ENCODE measurements at places on chromosomes 11 and 22. TPM values are rescaled to one million over a fixed set of nuclear protein-coding genes. Genes with fewer than 3 reads are reported as not detected.
A peak's percentile ranks its signal among the peaks of the same experiment; 100 is the strongest.

DNA sequence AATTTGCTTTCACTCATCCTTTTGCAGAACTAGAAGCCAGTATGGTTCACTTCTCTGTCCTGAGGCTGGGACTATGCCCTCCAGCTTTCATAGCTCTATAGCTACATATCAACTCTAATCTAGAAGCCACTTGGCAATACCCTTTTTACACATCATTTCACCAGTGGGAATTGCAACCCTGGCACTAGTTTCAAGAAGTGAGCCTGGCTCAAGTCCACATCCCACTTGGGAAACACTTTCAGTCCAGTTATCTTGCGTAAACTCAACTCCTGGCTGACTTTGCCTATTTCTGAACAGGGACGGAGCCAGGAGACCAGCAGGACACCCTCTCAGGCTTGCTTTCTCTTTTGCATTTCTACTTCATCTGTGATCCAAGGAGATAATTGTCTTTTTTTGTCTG lies 19.9 kb upstream of the FAT3 start:
- DNase-seq: no peak

- no peak for DNase-seq
Observed at GRCh38 chr11:102850973-102851745, 7.8 kb upstream of the MMP3 start.

GRCh38 chr22:25930788-25931310 lies 188.9 kb downstream of the MYO18B start:
- no peak for DNase-seq

- no peak for DNase-seq
Observed at GRCh38 chr22:19367763-19368367, 63.7 kb downstream of the HIRA start.

GRCh38 chr11:88171982-88172381 lies 3.3 kb downstream of the RAB38 start:
- DNase-seq: no peak

DNA sequence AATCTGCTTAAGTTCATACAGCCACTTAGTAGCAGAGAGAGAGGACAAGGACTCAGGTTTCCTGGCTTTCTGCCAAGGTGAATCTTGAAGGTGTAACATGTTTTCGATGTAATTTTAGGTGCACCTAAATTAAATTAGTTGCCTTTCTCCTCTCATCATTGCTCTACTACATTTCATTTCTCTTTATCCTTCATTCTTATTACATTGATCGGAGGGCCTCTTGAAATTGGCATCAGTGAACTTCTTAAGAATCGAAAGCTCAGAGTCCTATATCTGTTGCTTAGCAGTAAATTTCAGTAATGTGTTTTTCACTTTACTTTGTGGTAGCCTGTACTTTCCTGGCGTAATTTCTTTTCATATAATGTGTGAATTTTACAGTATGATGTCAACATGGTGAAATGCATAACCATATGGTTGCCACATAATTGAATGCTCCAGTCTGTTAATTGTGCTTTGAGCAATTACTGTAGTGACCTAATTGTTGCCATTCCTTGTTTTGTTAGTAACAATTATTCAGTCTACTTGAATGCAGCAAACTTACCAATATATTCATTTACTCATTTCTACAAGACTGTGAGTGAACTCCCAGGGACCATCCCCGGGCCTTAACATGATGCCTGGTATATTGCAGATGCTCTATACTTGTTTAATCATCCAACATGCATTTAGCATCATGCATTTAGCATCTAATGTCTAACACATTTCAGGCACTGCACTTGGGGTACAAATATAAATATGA lies 138.1 kb downstream of the MAML2 start:
- DNase-seq: no peak

GRCh38 chr11:116870054-116870453 lies 32.6 kb upstream of the APOA1 start:
- no peak for DNase-seq

DNA sequence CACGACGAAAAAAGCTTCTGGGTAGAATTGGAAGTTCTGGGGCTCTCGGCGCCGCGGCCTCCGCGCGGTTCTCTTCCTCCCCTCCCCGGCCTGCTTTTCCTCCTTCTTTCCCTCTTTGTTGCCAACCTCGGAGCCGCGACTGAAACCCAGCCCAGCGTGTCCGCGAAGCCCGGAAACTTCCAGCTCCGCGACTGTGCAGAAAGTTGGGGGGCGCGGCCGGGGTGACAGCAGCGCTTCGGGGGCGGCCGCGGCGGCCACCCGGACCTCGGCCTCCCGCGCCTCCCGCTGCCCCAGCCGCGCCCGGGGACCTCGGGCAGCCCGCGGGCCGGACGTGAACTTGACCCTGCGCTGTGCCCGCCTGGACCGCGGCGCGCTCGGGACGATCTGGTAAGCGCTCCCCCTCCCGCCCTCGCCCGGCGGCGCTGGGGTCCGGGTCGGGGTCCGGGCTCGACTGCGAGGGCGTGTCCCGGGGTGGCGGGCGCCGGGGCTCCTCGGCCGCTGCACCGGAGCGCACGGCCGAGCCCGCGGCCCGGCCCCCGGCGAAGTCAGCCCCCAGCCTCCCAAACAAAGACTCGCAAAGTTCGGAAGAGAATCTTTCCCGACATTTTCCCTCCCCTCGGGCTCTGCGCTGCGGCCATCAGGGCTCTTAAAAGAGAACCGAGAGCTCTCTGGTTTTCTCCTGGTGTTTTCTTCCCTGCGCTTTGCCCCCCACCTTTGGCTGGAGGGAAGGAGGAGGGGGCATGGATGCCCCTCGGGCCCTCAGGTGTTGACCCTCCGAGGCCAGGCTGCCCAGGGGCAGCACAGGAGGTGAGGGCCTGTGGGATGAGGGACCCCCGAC lies 67.9 kb upstream of the WNT7B start:
- no peak for DNase-seq

GRCh38 chr22:31020334-31020733 lies 51.3 kb downstream of the TUG1 start:
- no peak for DNase-seq

- DNase-seq: no peak
Observed at GRCh38 chr11:71558996-71559395, 6.4 kb upstream of the KRTAP5-10 start.

GRCh38 chr22:22009661-22010060 lies 27.1 kb upstream of the TOP3B start:
- DNase-seq: no peak

GRCh38 chr22:40345271-40345670 lies 1.0 kb upstream of the ADSL start:
- DNase-seq: no peak

DNA sequence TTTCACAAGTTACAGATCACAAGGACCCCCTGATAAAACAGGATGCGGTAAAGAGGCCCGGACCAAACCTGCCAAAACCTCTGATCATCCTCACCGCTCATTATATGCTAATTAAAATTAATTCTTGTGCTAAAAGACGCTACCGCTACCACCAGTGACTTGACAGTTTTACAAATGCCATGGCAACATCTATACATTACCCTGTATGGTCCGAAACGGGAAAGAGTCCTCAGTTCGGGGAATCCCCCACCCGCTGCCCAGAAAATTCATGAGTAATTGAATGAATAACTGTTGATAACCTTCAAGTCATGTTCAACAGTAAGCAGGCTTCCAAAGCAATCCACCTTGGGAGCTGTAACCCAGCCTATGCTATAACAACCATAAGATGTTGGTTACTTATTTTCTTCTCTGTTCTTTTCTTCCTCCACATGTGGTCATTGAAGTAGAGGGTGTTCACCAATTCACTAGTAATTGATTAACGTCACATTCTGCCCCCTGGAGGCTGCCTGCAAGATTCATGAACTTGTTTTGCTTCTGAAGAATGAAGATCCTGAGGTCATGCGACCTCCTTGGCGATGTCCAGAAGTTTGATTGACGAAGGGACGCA lies 20.6 kb downstream of the APOBEC3H start:
- DNase-seq: no peak

GRCh38 chr22:31046539-31047226 lies 34.4 kb upstream of the SMTN start:
- DNase-seq: peak; percentile 66

DNA sequence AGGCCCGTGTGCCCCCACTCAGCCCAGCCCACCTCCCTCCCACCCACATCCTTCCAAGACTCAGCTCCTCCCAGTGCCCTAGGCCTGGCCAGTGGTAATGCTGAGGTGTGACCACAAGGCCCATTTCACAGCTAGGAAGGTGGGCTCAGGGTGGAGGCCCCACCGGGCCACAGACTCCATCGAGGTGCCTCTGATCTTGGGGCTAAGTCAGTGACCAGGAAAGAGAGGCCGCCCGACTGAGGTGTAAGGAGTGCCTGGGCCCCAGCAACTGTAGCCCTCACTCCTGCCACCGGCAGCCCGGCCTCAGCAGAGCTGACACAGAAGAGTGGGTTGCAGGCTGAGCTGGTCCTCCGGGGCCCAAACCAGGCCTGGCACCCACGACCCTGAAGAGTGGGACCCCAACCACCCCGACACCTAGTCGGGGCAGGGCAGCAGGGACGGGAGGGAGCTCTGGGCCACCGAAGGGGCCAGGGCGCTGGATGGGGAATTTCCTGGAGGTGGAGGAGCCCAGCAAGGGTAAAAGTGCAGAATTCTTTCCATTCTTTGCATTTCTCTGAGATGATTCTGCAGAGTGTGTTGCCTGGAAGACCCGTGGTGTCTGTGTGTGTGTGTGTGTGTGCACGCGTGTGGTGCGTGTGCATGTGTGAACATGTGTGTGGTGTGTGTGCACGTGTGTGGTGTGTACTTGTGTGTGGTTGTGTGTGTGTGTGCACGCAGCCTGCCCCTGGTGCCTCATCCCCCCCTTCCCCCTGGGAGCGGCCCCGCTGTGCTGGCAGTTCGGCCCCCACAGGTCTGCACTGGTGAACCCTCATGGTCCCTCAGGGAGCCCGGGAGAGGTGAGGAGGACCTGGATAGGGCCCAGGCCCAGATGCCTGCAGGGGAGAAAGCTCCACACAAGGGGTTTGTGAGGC lies 8.3 kb upstream of the PIM3 start:
- DNase-seq: no peak

DNA sequence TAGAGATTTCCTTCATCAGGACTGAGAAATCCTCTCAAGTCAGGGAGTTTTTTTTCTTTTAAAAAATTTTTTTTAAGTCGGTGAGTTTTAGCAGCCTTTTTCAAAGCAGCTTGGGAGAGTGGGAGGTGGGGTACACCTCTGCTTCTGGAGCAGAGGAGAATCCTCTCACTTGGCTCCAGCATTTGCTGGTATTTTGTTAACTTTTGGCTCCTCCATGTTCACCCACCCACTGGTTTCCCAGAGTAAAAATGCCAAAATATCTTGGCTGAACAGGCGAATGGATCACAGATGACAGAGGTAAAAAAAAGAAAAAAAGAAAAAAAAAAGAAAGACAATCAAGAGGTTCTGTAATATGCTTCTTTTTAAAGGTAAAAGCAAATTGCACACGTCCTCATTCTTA lies 68.0 kb downstream of the GAB2 start:
- no peak for DNase-seq

- DNase-seq: no peak
Observed at GRCh38 chr11:63729326-63729725, 39.2 kb downstream of the ZFTA start.

GRCh38 chr22:16987822-16988221 lies 20.2 kb downstream of the GAB4 start:
- DNase-seq: no peak

GRCh38 chr11:128133501-128133900 lies 453.9 kb downstream of the ETS1 start:
- no peak for DNase-seq

- no peak for DNase-seq
Observed at GRCh38 chr11:31764261-31764660, 46.9 kb downstream of the PAX6 start.

DNA sequence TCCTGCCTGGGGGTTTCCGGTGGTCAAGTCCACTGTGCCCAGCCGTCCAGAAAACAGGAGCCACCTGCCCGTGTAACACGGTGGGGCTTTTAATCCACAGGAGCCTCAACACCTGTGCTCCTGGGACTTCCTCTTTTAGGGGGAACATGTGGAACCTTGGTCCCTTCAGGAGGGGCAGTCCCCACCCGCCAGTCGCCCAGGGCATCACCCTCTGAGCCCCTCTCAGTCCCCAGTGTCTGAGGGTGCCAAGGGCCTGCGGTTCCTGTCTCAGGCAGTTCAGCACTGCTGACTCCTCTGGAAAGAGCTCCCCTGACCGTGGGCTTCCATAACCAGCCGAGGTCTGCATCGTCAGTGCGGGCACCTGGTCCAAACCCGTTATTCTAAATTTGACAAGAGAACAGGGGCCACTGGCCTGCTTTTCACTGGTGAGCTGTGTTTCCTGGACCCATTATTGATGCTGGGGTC lies 15.8 kb downstream of the KRTAP5-5 start:
- DNase-seq: no peak

- DNase-seq: no peak
Observed at GRCh38 chr11:33734441-33735270, 1.6 kb downstream of the CD59 start.

DNA sequence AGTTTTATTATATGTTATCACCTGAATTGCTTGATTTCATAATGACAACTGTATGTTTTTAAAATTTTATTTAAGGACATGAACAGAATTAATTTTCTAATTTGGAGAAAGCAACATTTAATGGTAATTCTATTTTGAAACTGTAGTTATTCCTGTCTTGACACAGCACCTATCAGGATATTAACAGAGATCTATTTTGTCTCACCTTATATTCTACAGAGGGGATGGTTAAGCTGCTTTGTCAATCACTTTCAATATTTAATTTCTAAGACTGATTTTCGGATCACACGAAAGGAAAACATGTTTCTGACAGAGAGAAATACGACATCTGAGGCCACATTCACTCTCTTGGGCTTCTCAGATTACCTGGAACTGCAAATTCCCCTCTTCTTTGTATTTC lies at the start of gene OR5D16:
OR5D16 (plus strand) TSS at position 301 of the 400 bp plus-strand sequence; CDS start at position 301, 0 bp downstream.
- DNase-seq: no peak

NR1H3 gene
- polyA plus RNA-seq: 47.5 TPM

STARD10 gene
- 89.9 TPM for polyA plus RNA-seq

PATE4 gene
- polyA plus RNA-seq: 0.15 TPM

NUP160 gene
- 59.3 TPM for polyA plus RNA-seq

MRGPRX4 gene
- polyA plus RNA-seq: not detected

SOX6 gene
- 19.6 TPM for polyA plus RNA-seq

FXYD6 gene
- 129 TPM for polyA plus RNA-seq

KCNJ1 gene
- polyA plus RNA-seq: 129 TPM

OR52A1 gene
- 0.05 TPM for polyA plus RNA-seq

BLID gene
- polyA plus RNA-seq: not detected

ADORA2A gene
- polyA plus RNA-seq: 5.1 TPM

CARNS1 gene
- polyA plus RNA-seq: 4.4 TPM

CARD16 gene
- polyA plus RNA-seq: 1.9 TPM

MRPL11 gene
- 66.1 TPM for polyA plus RNA-seq

C11orf54 gene
- polyA plus RNA-seq: 224 TPM

MMP11 gene
- 15.2 TPM for polyA plus RNA-seq

OR4A16 gene
- polyA plus RNA-seq: not detected
